HFF-Myc (cell line): ENCODE measurements at places on chromosomes 6 and 20.
A peak's percentile ranks its signal among the peaks of the same experiment; 100 is the strongest.

GRCh38 chr6:121430514-121431460, 4.7 kb upstream of the GJA1 start:
- no peak for DNase-seq

DNA sequence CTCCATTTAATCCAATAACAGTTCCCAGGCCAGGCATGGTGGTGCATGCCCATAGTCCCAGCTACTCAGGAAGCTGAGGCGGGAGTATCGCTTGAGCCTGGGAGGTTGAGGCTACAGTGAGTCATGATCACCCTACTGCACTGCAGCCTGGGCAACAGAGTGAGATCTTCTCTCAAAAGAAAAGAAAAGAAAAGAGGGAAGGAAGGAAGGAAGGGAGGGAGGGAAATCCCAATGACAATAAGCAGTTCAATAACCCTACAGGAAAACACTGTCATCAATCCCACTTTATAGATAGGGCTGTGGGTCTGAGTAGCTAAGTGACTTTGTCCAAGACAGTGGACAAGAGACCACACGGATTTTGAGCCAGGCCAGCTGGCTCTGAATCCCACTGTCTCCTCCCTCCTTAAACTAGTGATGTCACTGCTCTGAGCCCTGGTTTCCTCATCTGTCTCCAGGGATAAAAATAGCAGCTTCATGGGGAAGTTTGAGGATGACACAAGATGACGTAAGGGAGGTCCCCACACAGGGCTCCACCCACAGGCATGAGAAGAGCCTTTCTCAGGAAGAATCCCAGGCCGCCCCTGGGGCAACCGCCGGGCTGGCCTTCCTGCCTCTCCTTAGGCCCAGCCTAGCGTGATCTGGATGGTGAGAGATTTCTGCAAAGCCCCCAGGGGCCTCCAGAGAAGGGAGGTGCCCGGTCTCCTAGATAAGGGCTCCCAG, 7.2 kb upstream of the TRIB3 start:
- peak; percentile 43 for DNase-seq

GRCh38 chr20:54118220-54119001, 48.0 kb upstream of the BCAS1 start:
- no peak for DNase-seq

DNA sequence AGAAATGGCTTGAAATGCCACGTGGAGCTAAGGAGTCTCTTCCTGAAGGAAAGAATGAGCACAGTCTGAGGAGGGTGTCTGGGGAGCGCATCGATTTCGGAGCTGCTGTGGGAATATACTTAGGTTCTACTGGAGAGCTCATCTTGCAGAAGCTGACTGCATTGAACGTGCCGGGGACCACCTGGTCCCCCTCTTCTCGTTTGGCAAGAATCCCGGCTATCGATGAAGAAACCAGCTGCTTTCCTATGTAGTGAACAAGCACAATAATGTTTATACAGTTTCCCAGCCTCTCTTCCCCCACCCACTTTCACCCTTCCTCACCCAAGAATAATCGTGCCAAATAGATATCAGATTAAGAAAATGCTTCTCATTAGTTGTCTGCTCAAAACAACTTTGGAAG, 242.5 kb downstream of the PACRG start:
- DNase-seq: no peak

DNA sequence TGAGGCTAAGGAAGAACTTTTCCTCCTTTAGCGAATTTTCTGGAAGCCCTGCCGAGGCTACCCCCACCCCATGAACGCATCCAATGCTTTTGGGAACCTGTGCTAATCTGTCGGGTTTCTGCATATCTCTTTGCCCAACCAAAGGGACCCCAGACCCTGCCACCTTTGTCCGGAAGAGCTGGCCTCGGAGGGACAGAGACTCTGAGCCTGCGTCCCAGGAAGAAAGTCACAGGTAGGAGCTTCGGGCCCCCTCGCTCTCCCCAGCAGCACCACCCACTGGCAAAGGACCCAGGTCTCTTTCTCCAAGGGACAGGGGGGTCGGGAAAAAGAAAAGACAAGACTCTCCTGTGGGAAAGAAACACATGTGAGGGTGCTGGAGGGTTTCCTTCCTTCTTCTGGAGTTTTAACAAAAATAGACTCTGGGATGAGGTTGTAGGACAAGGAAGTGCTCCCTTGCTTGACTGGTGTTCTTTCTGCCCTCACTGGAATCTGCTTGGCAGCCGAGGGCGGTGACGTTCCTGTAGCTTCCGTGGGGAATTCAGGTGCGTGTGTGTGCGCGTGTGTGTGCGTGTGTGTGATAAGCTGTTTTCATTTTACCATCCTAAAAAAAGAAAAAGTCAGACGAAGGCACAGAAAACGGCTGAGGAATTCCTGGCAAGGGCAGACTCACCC, 16.3 kb upstream of the FOXC1 start:
- no peak for DNase-seq

- no peak for DNase-seq
Observed at GRCh38 chr20:46055269-46055668, 26.3 kb downstream of the SLC12A5 start.

GRCh38 chr6:54768494-54768893, 78.1 kb upstream of the FAM83B start:
- DNase-seq: no peak

- DNase-seq: no peak
Observed at GRCh38 chr6:41049521-41049920, 3.5 kb upstream of the APOBEC2 start.

DNA sequence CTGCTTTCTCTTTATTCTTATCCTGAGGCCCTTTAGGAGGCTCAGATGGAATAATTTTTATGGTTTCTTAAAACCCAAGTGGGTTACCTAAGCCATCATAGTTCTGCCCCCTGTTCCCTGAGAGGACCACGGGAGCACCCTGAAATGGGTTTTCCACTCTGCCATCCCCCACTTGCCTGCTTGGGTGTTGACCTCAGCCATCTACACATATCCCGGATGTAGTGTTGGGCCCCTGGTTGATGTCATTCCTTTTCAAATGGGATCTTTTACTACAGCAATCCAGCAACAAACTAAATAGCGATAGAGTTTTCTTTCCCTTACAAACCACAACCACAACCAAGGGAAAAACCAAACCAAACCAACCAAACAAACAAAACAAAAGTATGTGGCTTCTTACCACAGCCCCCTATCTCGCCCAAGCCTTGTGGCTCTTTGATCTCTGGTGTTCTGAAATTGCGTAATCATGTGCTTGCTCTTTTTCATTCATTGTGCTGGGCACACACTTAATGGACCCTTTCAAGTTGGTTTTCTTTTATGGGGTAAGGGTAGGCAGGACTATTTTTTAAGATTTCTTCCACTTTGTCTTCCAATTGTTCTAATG, 154.9 kb downstream of the ESR1 start:
- no peak for DNase-seq

DNA sequence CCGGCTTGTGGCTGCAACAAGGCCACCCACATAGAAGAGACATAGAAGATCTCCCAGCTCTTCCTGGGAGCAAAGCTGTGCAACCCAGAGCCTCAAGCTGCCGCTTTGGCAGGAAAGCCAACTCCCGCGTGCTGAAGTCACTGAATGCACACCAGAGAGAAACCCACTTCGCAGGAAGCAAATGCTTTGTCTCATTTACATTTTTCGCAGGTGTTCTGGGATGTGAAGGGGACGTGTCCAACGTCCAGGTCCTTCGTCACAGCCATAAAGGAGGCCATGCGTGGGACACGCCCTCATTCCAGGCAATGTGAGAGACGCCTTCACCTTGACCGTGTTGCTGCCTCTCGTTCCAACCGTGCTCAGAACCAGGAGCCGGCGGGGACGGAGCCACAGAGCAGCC, 24.4 kb downstream of the KCNQ2 start:
- no peak for DNase-seq

DNA sequence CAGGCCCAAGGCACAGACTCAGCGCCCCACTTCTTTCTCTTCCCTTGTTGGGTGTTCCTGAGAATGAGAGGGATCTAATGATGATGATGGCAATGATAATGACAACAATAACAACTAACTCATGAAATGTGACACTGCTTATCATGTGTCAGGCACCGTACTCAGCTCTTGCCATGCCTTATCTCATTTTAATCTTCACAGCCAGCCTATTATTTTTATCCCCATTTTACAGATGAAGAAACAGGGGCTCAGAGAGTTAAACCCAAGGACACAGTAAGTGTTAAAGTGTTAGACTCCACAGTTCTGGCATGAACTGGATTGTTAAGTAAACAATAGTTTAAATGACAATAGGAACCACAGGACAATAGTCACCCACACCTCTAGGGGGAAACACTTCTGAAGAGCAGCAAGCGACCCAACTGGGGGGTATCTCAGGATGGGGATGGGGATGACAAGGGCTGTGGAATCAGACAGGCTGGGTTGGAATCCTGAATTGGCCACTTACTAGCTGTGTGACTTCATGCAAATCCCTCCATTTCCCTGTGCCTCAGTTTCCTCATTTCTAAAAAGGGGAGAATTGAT, 12.5 kb downstream of the RSPH9 start:
- no peak for DNase-seq

- no peak for DNase-seq
Observed at GRCh38 chr6:80329496-80329895, 223.0 kb downstream of the BCKDHB start.

DNA sequence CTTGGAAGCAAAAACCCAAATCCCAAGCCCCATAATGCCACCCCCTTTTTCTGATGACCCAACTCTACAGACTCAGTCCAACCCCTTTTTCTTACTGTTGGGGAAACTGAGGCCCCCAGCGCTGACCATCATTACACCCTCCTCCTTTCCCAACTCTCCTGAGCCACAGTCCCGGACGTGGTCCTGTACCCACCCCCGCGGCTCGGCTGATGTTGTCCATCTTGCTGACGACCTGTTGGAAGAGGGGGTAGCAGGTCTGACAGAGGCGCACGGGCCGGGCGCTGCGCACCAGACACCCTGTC, 533 bp downstream of the OSTM1 start:
- no peak for DNase-seq

GRCh38 chr6:122651604-122652003, 41.4 kb downstream of the PKIB start:
- DNase-seq: no peak

GRCh38 chr6:50722829-50723554, 9.7 kb downstream of the TFAP2D start:
- DNase-seq: no peak

DNA sequence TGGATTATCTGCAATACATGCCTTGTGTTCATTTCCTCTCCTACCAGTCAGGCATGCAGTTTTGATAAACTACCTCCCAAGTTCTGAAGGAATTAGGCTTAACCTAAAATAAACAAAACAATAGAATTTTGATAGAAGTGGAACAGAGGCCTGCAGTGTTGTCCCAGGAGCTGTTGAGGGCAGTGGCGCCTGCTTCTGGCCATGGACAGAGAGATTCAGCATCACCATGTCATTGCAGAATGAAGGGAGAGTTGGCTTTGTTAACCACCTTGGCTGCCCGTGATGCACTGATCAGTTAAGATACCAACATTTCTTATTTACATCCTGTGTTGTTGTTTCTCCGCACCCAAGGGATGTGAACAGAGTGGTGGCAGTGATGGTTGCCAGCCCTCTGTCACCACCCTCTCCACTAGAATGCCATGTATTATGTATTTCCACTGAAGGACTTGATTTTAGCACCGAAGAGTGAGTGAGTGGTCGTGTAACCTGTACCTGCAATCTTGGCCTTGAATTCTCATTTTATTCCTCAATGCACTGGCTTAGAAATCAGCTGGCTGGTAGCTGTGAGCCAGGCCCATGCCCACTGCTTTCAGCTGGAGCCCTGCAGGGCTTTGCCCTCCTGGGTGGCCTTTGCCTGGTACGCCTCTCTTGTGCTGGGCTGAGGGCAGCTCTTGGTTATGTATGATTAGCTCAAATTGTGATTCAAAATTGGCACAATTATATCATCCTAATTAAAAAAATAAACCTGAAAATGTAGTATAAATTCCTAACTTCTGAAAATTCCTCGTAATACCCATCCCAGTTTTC, 56.5 kb downstream of the SHLD1 start:
- no peak for DNase-seq

GRCh38 chr20:48595495-48596333, 232.1 kb downstream of the PREX1 start:
- DNase-seq: no peak

- DNase-seq: no peak
Observed at GRCh38 chr6:132780770-132781371, 17.6 kb downstream of the SLC18B1 start.

DNA sequence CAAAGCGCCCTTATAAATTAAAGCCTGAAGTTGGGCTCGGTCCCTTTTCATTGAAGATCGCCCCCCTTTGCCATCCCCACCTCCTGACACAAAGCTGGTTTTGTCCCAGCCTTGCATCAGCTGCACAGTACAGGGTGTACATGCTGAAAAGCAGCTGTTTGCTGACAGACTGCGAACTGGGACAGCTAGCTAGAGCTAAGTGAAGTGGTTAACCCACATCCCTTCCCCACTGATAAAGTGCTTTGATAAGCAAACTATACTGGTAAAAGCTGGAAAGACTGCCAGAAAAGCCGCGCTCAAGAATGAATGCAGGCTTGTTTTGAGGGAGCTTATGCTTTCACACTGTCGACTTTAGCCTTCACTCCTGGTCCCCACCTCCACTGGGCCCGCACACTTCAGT, 207.3 kb downstream of the GMDS start:
- DNase-seq: no peak

- no peak for DNase-seq
Observed at GRCh38 chr6:37489697-37490336, 9.9 kb downstream of the CCDC167 start.

DNA sequence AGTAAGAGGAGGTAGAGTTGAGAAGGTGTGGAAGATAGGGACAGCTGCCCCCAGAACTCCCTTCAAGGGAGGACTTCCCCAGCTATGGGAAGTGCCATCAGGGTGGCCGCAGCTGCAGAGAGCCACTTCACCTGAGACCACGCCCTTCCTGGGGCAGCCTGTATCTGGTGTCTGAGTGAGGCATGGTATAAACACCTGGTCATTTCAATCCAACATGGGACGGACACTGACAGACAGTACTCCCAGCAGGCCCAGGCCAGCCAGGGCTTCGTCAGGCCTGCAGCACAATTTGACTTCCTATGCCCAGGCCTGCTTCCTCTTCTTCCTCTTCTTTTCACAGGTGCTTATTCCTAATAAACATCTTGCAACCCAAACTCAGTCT, 4.5 kb downstream of the SOX12 start:
- no peak for DNase-seq

GRCh38 chr6:4394786-4395185, 259.4 kb upstream of the ECI2 start:
- DNase-seq: no peak

DNA sequence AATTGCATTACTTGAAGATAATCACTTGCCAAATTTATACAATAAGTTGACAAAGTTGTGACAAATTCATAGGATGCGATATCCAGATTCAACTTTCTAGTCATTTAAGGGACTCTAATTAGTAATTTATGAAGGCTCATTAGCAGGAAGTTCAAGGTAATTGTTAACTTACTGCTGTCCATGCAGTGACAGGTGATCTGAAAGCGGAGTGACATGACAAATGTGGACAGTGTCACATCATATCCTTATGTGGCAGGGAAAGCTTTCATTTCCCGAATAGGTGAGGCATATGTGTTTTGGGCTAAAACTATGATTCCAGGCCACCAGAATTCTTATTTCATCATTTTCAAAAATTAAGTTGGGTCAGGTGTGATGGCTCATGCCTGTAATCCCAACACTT, 115.9 kb upstream of the BMP2 start:
- no peak for DNase-seq
